ENCODE measurements at places on chromosomes 7 and 10.

- DNase-seq = no peak
Measured at GRCh38 chr10:105328503-105329133, 687.5 kb downstream of the SORCS3 start.

DNA sequence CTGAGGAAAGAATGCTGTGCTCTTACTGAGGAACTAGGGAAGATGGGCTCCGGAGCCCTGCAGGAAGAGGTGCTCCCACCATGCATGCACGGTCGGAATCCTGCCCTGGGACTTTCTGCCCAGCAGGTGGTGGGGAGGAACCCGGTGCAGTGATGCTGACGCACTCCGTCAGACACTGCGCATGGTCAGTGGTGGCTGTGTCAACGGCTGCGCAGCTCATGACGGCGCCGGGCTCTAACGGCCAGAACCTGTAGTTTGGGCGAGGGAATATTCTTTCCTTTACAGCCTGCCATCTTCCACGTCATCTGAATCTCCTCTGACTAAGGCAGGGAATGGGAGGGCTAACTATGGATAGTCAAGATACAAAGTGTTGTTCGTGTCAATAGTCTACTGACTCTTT lies 189.2 kb upstream of the MGMT start:
- no peak for DNase-seq

DNA sequence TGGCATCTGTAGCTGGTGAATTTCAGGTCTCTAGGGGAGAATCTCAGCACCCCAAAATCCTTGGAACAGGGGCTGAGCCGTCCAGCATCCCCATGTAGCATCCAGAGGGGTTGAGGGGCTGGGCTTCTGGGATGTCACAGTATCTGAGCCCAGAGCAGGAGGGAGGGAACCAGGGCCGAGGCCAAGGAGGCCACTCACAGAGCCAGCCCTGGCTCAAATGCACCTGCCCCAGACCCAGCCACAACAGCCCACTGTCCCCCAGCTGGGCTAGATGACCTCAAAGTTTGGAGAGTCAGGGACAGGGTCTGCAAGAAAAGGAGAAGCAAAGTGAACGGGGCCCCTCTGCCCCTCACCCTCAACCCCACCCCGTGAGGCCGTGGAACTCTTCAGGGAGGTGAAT lies 22.3 kb downstream of the VSIR start:
- DNase-seq = no peak

DNA sequence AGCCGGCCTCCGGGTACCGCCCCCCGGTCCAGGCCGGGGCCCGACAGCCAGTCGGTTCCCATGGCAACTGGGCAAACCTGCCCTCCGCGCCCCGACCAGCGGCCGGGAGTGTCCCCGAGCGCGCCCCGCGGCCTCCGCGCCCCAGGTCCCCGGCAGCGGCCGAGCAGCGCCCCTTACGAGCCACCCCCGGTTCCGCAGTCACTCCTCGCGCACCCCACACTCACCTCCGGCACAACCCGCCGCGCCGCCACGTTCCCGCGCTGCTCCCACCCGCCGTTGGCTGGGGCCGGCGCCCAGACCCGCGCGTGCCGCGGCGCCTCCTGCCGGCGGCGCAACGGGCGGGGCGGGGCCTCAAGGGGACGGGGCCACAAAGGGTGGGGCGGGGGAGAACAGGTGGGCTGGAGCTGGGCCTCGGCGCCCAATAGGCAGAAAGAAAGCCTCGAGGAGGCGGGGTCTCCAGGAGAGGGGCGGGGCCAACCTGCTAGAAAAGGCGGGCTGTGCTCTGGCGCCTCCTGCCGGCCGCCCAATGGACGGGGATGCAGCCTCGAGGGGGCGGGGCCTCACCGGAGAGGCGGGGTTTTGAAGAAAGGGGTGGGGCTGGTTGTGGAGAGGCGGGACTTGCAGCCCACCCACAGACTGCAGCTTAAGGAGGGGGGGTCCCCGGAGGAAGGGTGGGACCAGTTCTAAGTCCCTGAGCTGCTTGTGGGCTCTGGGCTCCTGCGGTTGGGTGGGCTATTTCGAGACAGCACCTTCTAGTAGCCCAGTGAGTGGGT lies at the start of gene RADIL:
RADIL (minus strand) TSS at position 345 of the 773 bp plus-strand sequence. CDS start 5,577 bp downstream, outside the sequence.
- peak; percentile 90 for DNase-seq

DNA sequence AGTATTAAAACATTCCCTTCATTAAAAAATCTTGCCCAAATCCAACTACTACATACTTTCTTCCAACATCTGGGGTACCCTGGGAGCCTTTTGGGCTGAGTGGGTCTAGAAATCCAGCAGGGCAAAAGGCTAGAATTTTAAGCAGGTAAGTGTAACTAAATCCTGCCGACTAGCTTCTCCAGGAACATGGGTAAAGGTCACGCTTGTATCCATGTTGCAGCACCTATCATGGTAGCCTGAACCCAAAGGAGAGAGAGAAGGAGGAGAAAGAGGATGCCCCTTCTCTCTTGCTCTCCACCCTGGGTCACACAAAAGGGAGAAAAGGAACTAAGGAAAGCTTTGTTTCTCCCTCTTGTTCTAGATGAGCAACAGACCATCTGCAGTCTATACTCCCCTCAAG lies 53.3 kb downstream of the ZNF680 start:
- DNase-seq = no peak

DNA sequence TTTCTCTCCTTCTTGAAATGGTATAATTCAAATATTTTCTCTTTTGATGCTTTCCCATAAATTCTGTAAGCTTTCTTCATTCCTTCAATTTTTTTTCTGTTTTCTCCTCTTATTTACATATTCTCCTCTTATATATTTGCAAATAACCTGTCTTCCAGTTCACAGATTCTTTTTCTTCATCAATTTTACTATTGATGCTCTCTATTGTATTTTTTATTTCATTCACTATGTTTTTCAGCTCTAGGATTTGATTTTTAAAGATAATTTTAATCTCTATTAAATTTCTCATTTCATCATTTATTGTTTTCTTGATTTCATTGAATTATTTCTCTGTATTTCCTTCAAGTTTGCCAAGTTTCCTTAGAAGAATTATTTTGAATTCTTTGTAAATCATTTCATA lies 54.0 kb upstream of the PRPS1L1 start:
- DNase-seq = no peak

DNA sequence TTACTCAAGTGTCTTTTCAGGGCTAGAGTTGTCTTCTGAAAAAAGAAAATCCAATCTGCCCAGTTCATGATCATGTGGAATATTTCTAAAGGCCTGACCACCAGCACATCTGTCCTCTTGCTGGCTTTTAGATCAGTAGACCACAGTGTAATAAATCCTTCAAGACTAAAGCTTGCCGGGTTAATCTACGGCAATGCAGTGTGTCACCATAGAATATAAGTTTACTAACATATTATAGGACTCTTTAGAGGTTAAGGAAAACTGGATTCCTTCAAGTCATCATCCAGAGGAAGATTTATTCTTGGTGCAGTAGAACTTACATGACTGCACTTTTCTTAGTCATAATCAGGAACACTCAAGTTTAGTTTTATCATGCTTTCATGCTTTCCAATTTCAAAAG lies 349.5 kb downstream of the SEMA3D start:
- no peak for DNase-seq
